Calu3 (cell line): ENCODE measurements at places on chromosomes 13 and 19.

GRCh38 chr19:33535226-33535625, 13.6 kb upstream of the PEPD start:
- no peak for DNase-seq

GRCh38 chr19:30111021-30111855, 169.2 kb downstream of the URI1 start:
- no peak for DNase-seq

GRCh38 chr19:18719541-18719940, 36.1 kb downstream of the CRTC1 start:
- DNase-seq: no peak

DNA sequence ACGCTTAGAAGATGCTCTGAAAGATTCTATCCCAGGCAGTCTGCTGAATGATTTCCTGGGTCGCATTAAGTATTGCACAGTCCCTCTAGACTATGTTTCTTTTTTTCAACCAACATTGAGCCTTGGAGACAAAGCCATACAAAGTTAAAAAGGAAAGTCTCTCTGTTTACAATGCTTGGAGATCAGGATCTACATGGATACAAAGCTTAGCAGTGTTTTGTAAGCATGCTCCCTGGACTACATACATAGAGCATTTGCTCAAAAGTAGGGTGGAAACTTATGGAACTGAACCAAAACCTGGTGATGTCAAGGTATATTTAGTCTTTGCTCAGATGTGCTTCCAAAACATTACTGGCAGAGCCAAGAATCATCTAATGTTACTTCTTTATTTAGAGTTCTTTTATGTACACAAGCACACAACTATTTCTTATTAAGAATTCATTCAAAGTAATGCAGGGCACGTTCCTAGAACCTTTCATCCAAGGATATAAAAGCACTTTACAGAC, 241.2 kb downstream of the ABCC4 start:
- no peak for DNase-seq

GRCh38 chr19:7386308-7386707, 37.6 kb downstream of the ARHGEF18 start:
- no peak for DNase-seq

- no peak for DNase-seq
Observed at GRCh38 chr13:61148691-61149315, 266.8 kb downstream of the PCDH20 start.

DNA sequence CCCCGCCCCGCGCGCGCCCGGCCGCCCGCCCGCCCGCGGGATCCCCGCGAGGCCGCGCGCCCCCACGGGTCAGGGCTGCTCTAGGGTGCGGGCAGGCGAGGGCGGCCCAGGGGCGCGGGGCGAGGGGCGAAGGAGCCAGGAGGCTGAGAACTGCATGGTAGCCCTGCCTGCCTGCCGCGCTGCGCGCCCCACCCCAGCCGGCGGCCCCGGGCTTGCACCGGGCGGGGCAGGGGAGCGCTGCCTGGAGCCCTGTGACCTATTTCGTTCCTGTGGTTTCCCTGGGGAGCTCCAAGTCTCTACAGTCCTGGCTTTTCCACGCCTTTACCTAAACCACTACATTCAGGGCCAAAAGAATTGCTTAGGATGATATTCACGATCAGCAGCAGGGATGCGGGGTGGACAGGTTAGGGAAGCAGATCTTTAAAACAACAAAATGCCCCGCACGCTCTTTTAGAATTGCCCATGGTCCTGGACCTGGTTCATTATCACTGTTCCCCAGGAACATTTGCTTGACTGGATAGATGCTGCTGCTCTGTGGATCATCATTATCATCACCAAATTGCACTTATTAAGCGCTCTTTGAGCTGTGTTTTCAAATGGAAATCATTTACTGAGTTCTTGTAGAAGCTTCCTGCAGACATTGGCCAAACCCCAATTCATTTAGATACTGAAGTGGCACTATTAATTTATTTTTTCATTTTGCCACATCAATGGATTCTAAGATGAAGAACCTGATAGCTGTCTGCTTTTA, 421 bp upstream of the GPR12 start:
- DNase-seq: peak; percentile 3

DNA sequence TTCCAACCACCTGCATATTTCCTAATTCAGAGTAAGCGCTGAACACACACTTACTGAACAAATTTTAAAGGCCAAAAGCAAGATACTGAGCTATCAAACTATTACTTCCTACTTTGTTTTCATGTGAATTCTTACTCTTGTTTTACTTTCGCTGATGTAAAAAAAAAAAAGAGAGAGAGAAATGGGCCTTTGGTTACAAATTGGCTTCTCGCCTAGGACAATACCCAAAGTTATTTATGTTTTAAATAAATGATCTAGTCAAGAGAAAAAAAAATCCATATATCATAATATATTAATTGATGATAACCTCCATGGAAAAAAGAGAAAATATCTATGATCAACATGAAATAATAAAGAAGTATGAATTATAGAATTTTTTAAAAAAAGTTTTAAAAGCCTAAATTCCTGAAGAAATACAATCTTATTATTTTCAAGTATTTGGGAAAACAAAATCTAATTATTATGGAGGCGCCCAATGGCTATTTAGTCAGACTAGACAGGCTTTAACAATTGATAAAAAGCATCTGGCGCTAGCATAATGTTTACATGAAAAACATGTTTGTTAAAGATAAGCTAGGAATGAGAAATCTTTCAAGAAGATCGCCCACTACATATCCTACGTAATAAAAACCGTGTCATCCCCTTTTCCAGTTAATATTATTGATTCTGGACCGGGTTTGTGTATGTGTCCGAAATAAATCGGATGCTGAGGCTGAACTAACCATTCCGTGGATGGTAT, 9.0 kb downstream of the COL4A1 start:
- DNase-seq: no peak
